ENCODE measurements at places on chromosomes 1 and 21.
A peak's percentile ranks its signal among the peaks of the same experiment; 100 is the strongest.

DNA sequence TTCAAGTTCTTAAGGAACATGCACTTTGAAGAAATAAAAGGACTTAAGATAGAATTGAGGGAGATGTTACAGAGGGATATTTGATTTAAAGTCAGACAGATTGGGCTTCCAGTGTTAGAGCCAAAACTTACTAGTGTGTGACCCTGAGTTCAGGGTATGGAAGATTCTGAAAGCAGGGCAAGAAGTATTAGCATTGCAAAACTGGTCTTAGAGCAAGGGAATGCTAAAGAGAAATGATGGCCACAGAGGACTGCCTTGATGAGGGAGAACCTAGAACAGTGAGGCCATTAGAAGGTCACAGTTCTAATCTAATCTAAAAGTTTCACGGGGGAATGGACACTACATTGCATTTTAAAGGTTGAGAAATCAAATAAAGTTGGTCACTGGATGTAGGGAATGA is 45.5 kb downstream of the UROD start:
- no peak for DNase-seq

GRCh38 chr1:47188791-47189785 is 748 bp downstream of the PDZK1IP1 start:
- no peak for DNase-seq

GRCh38 chr1:219188331-219188803 is 14.7 kb downstream of the LYPLAL1 start:
- peak; percentile 7 for DNase-seq

GRCh38 chr21:42025376-42026081 is 15.4 kb upstream of the ZBTB21 start:
- DNase-seq: peak; percentile 73

- peak; percentile 7 for DNase-seq
These were observed 66.3 kb downstream of the C1orf185 start for GRCh38 chr1:51168266-51168845.

GRCh38 chr1:116123837-116124533 is 12.8 kb downstream of the MAB21L3 start:
- no peak for DNase-seq

- DNase-seq: no peak
These were observed 71.4 kb upstream of the CLDN14 start for GRCh38 chr21:36551321-36551720.

GRCh38 chr1:228794810-228795209 is 59.5 kb downstream of the RHOU start:
- no peak for DNase-seq

- no peak for DNase-seq
These were observed 17.5 kb upstream of the KIF14 start for GRCh38 chr1:200638073-200638472.

DNA sequence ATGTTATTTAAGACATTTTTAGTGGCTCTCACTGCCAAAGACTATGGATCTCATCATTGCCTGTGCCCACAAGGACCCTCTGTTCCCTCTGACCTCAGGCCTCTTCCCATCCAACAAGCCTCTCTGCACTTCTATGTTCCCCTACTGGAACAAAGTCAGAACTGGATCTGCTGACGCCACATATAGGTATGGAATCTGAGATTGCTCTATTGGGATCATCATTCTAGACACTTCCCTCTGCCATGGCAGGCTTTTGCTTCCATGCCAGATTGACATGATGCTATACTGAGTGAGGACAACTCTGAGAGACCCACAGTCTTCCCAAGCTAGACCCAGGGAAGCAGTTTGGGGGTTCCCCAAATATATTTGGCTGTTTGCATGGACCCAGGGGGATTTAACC is 76.0 kb upstream of the ZNF648 start:
- DNase-seq: no peak

- no peak for DNase-seq
These were observed 58.0 kb upstream of the ABCA4 start for GRCh38 chr1:94178901-94179300.

DNA sequence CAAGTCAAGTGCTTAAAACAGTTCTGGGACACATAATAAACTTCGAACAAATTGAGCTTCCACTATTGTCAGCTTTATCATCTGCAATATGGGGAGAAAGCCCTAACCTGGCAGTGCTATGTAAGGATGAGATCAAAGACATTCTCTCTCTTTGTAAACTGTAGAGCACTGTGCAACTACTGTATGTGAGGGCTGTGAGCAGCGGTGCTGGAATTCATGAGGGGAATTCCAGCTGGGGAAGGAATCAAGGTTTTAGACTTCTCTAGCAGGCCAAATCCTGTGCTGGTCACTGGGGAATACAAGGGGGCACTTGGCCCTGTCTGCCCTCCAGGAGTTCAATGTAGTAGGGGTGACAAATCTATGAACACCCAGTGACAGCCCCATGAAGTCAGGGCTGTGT is 9.3 kb downstream of the FAM151A start:
- no peak for DNase-seq

DNA sequence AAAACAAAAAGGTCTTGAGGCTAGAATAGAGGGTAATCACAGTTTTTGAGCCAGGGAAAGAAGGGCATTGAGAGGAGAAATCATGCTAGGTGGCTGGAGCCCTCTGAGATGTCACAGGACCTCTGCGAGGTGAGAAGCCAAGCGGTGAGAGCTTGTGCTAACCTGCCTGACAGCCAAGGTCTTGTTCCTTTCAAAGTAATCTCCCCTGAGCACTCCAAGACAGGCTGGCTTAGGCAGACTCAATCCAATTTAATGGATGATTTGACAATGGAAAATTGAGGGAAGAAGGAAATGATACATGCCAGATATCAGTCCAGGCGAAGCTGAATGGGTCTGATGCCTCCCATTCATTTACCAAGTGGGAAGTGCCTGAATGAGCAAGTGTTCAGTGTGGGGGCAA is 311.9 kb upstream of the PTBP2 start:
- DNase-seq: no peak

GRCh38 chr1:55446351-55446750 is 231.2 kb upstream of the USP24 start:
- peak; percentile 56 for DNase-seq

DNA sequence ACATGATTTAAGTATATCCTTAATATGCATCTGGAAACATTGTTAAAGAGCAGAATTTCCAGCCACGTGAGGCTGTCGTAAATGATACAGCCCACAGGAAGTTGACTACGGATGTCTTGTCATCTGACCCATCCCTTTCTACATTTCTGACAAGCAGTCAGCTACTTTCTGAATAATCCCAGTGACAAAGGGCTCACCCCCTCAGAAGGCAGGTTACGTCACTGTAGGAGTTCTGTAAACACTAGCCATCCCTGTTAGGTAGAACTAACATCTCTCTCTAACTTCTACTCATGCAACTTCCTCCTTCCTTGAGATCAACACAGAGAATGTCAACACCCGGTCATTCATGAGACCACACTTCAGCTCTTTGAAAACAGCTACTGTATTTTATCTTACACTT is 259.2 kb downstream of the GREM2 start:
- peak; percentile 45 for DNase-seq

DNA sequence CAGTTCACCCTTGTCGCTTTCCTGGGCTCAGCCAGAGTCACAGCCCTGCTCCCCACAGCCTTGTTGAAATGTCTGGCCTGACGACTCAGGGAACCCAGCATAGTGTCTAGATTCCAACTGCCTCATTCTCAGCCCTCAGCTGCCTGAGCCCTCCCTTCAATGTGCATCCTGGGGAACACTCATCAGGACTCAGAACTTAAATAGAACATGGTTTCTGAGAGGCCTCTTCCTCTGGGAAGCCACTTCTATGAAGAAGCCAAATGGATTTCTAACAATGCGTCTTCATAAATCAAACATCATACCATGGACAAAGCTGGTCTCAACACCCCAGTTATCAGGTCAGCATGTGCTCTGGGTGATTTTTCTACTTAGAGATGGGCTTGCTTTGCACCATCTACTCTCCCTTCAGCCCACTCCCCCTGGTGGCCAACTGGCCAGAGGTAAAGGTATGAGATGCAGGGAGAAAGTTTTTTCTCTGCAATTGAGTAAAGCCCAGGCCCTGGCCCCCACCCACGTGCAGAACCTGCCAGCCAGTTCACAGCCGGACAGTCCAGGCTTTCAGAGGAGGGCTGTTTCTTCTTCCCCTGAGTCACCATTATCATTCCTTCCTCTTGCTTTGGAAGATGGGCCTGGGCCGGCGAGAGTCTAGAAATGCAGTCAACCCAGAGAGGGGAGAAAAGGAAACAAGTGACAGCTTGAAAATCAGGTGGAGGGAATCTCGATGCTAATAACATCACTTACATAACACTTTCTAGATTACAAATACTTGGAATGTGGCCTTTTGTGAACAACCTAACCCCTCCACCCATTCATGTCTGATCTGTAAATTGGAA is 32.1 kb downstream of the CD244 start:
- DNase-seq: peak; percentile 12

DNA sequence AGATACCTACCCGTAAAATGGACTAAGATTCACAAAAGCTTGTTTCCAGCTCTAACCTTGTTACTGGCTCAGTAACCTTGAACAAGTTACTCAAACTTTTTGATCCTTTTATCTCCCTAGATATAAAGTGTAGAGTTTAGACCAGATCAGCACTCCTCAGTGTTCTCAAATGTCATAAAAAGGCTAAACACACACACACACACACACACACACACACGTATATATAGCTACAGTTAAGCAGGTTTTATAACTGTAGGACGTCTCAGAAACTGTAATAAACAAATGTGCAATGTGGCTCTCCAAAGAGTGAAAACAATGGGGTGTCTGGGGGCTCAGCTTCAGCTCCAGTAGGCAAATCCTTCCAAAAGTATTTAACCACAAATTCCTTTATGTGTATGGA is 34.0 kb downstream of the KCNJ15 start:
- no peak for DNase-seq

GRCh38 chr21:44444286-44444931 is 10.9 kb upstream of the LRRC3 start:
- no peak for DNase-seq

DNA sequence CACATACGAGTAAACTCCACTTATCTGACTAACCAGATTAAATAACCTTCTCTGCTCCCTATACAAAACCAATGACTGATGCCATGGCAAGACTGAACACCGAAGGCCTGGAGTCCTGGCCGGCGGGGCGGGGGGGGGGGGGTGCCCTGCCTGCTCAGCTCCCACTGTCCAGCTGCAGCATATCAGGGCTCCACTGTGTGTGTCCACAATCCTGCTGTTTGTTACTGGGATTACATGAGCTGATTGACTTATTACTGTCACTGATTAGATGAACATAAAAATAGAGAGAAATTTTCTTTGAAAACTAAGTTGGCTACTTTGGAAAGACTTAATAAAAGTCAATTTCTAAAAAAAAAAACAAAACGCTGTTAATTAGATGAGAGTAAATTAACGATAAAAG is 24.9 kb downstream of the TMEM63A start:
- no peak for DNase-seq

GRCh38 chr1:42168391-42168670 is 3.8 kb upstream of the GUCA2A start:
- no peak for DNase-seq

DNA sequence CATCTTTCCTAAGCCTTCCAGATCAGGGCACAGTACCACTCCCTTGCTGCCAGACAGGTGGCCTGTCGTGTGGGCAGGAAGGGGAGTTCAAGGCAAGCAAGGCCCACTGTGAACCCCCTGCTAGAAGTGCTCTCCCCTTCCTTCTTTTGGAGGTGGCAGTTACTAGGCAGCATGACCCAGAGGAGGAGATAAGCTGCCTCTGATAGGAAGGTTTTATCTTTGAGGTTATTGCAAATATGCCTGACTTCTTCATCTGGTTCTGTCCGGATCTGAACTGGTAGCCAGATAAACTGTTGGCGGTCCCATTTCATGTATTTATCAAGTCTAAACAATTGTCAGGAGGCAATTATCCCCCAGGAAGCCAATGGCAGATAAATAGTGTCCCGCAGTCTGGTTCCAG is 198.2 kb upstream of the LMO4 start:
- no peak for DNase-seq

DNA sequence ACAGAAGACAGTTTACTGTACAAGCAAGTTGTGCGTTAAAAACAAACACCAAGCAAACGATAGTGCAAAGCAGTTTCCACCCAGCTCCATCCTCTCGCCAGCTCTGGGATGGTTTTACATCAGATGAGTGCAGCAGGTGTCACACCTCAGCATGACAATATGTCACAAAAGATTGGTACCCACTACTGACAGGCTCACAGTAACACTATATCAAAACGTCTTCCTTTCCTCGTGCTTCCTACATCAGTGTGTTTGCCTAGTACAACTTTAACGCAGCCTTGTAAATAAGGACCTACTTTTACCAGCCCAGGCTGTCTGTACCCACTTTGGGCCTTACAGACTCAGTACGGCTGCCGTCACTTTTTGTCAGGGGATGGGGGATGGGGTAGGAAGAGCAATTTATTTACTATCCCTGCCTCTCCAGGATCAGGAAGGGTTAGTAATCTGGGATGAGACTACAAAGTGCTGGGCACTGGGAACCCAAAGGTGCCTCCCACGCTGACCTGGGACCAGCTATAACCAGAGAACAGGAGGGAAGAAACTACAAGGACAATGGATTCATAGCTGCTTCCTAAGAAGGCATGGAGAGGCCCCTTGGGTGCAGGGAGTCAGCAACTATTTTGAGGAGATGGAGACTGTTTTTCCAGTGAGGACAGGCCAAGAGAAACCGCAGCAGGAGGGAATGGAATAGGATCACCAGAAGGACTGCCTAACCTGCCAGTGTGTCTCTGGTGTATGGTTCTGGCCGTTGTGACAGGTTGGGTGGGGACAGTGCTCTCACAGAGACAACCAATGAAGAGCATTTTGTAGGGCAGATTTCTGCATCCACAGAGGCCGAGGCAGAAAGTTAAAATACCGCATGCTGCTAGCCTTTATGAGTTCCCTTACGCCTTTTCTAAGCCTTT is 30.2 kb downstream of the RUNX3 start:
- no peak for DNase-seq

GRCh38 chr1:212596798-212597197 is 11.8 kb upstream of the ATF3 start:
- DNase-seq: no peak

DNA sequence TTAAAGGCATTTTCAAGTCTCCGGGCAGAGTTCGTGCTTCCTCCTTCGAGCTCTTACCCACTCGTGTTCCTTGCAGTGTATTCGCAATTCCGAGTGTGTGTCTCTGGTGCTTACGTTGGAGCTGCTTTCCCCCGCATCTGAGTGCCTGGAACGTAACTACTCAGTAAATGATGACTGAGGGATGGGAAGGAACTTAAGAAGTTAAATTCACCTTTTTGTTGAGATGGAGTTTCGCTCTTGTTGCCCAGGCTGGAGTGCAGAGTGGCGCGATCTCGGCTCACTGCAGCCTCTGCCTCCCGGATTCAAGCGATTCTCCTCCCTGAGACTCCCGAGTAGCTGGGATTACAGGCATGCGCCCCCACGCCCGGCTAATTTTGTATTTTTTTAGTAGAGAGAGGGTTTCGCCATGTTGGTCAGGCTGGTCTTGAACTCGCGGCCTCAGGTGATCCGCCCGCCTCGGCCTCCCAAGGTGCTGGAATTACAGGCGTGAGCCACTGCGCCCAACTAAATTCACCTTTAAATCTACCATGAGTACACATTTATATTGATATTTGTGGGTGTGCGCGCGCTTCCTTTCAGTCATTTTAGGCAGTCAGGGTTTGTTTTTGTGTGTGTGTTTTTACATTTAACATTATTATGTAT is 837 bp downstream of the NDUFS5 start:
- no peak for DNase-seq

GRCh38 chr1:53807916-53808315 is 30.2 kb downstream of the NDC1 start:
- DNase-seq: peak; percentile 16

GRCh38 chr1:170711682-170712081 is 47.8 kb downstream of the PRRX1 start:
- DNase-seq: peak; percentile 97
